ENCODE measurements at places on chromosomes 1 and 21. TPM values are rescaled to one million over a fixed set of nuclear protein-coding genes. Genes with fewer than 3 reads are reported as not detected.

CSMD2 gene
- not detected for total RNA-seq

DNA sequence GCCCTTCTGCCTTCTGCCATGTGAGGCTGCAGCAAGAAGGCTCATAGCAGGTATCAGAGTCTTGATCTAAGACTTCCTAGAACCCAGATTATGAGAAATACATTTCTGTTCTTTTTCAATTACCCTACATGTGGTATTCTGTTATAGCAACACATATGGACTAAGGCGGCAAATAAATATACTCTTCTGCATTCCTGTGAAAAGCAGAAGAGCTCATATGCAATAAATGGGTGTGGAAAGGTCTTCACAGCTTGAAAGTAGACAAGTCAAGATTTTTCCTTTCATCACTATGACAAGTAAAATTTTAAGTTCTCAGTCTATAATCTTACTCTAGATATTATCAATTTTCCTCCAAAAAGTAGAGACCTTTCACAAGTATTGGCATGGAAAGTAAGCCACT is 36.6 kb downstream of the TNFSF18 start:
- H3K4me3 ChIP-seq: no peak overlapping the region
- no peaks in the 10 kb centered on the region for H3K4me1 ChIP-seq
- H3K27ac ChIP-seq: no peak overlapping the region
- H3K36me3 ChIP-seq: no peaks in the 10 kb centered on the region
- no peaks in the 10 kb centered on the region for H3K27me3 ChIP-seq
- DNase-seq: no peak

DNA sequence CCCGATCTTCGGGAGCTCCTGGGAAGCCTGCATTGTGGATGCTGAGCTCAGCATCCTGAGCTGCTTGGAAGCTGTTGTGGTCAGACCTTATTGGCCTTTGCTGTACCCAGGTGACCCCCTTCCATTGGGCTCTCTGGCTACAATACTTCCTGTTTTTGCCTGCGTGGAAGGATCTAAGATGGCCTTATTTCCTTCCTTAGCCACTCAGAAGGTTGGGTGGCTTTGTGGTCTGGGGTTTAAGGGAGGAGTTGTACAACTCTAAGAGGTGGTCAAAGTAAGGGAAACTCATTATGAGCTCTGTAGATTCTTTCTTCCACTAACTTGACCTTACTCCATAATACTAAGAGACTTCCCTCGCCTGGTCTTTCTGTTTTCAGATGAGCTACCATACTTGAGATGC is 17.7 kb downstream of the PFKFB2 start:
- H3K4me1 ChIP-seq: peaks cover 31% of the 10 kb centered on the region
- H3K36me3 ChIP-seq: no peaks in the 10 kb centered on the region
- no peak for DNase-seq
- no peak overlapping the region for H3K27ac ChIP-seq
- no peaks in the 10 kb centered on the region for H3K27me3 ChIP-seq

DNA sequence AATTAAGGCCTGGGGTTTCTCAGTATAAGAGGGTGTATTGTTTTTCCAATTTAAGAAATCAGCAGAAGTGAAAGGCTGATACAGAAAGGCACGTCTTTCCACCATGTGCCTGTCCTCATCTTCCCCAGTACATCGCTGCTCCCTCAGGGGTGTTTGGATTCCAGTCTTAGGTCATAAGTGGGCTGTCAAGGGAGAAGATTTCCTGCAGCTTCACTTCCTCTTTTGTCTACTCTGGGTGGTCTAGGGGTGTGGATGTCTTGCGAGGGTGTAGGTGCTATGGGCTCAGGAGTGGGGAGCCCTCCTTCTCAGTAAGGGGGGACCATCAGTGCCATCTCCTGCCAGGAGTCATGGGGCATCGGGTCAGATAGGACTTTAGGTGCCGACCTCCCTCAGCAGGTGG is 999.8 kb upstream of the NCAM2 start:
- no peaks in the 10 kb centered on the region for H3K36me3 ChIP-seq
- H3K4me3 ChIP-seq: no peak overlapping the region
- H3K4me1 ChIP-seq: no peaks in the 10 kb centered on the region

TSPAN2 gene
- total RNA-seq: 2.0 TPM

ADCY10 gene
- not detected for total RNA-seq

DNA sequence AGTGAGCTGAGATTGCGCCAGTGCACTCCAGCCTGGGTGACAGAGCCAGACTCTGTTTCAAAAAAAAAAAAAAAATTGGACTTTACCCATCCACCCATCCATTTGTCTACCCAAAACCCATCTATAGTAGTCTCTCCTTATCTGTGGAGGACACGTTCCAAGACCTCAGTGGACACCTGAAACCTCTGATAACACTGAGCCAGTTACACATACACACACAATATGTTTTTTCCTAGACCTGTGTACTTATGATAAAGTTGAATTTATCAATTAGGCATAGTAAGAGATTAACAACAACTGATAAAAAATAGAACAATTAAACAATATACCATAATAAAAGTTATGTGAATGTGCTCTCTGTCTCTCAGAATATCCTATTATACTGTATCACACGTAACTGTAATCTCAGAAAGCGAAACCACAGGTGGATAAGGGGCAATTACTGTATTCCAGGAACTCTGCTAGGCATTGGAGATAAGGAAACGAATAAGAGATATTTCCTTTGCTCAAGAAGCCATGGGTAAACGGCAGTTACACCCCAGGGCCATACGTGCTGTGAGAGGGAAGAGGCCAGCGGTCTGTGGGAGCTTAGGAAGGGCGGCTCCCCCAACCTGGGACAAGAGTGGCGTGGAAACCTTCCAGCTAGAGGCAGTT is 84.2 kb upstream of the DISP3 start:
- H3K27ac ChIP-seq: no peak overlapping the region
- H3K4me1 ChIP-seq: no peaks in the 10 kb centered on the region
- H3K36me3 ChIP-seq: no peaks in the 10 kb centered on the region
- DNase-seq: no peak
- H3K27me3 ChIP-seq: no peaks in the 10 kb centered on the region
- no peak overlapping the region for H3K4me3 ChIP-seq

CACNA1S gene
- total RNA-seq: not detected

DNA sequence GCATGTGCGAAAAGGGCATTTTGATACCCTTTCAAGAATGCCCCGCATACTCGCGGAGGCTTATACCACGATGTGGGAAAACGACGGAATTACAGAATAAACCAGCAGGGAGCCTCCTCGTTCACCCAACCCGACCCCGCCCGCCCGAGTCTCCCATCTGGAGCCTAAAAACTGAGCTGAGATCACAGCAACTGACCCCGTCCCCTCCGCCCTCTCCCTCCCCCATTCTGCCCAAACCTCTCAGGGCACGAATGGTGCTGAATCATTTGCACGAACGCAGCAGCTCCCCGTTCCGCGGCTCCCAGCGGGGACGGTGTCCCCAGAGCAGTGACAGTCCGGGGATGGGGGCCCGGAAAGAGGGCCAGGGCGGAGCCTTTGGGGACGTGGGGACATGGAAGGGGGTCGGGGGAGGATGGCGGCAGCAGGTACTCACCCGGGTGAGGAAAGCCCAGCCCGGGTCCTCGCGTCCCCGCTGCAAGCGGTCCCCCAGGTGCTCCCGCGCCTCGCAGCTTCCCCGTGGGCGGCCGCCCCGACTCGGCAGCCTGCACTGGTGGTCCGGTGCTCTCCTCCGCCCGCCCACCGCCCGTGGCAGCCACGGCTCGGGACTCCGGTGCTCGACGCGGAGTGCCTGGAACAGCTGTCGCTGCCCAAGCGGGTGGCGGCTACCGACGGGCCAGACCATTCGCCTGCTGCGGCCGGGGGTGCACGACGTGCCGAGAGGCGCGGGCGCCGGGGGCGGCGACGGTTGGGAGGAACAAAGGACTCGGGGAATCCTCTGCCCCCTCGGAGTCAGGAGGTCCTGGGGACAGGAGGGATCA is at the start of gene TTLL7:
Gene TTLL7, minus strand, starts transcription at position 635 of the 818 bp plus-strand sequence. CDS start 46,921 bp downstream, outside the sequence.
- DNase-seq: peak; percentile 17
- peaks cover 22% of the 10 kb centered on the region for H3K27me3 ChIP-seq
- peaks cover 6% of the 10 kb centered on the region for H3K4me1 ChIP-seq

DNA sequence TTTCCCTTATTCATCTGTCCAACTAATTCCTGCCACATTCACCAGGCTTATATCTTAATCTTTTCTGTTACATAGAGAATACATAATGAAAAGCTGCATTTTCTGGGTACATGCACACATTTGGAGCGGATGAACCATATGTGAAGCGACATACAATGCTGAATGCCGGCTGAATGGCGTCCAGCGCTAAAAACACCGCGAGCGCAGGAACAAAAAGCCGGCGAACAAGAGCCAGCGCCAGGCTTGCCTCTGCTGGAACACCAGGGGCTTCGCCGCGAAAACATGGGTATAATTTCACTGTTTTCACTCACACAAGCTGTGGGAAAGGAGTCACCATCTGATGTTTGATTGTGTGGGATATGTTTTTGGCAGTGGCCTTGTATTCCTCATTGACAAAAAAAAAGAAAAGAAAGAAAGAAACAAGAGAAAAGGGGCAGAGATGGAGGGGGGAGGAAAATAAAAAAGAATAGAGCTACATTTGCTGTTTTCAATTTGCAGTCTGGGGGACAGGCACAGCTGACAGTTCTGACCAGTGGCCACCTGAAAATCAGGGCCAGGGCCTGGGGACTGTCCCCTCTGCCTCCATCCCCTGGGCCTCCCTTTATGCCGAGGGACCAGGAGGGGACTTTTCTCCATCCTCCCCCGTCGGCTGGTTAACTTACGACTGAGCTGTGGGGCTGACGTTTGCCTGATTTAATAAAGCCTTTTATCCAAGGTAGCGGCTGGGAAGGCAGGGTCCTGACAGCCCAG is 70.2 kb upstream of the OLIG2 start:
- no peak overlapping the region for H3K4me3 ChIP-seq
- no peaks in the 10 kb centered on the region for H3K36me3 ChIP-seq
- DNase-seq: no peak
- H3K27me3 ChIP-seq: peaks cover 4% of the 10 kb centered on the region
- no peak overlapping the region for H3K27ac ChIP-seq
- no peaks in the 10 kb centered on the region for H3K4me1 ChIP-seq

GRCh38 chr1:247281001-247281574 is 25.2 kb downstream of the VN1R5 start:
- no peaks in the 10 kb centered on the region for H3K4me1 ChIP-seq
- no peak for DNase-seq
- H3K27me3 ChIP-seq: no peaks in the 10 kb centered on the region
- H3K27ac ChIP-seq: no peak overlapping the region
- H3K4me3 ChIP-seq: no peak overlapping the region

AXDND1 gene
- total RNA-seq: 0.58 TPM
